ENCODE measurements at places on chromosomes 1 and 21. TPM values are rescaled to one million over a fixed set of nuclear protein-coding genes. Genes with fewer than 3 reads are reported as not detected.

Gene NCF2
- 21.7 TPM for total RNA-seq

Gene ROR1
- total RNA-seq: 51.8 TPM

Gene GBP7
- total RNA-seq: not detected

Gene KCNN3
- 0.95 TPM for total RNA-seq

Gene AXDND1
- total RNA-seq: not detected

Gene NBPF3
- total RNA-seq: 4.2 TPM

Gene SAMD11
- 10.2 TPM for total RNA-seq

Gene RABGGTB
- 88.3 TPM for total RNA-seq

Gene C1orf167
- total RNA-seq: not detected

Gene LCE3E
- total RNA-seq: not detected

Gene CD1D
- total RNA-seq: 2.4 TPM

Gene PGLYRP3
- not detected for total RNA-seq

Gene HHAT
- 4.6 TPM for total RNA-seq

Gene DPT
- total RNA-seq: 60.7 TPM

Gene PIGR
- total RNA-seq: not detected

Gene SMYD3
- total RNA-seq: 19.0 TPM

Gene WNT4
- total RNA-seq: not detected

Gene PLA2G2D
- not detected for total RNA-seq

Gene FAM151A
- not detected for total RNA-seq

Gene CLSTN1
- total RNA-seq: 78.6 TPM

Gene TFF2
- not detected for total RNA-seq

Gene UAP1
- 70.4 TPM for total RNA-seq

Gene EFNA4
- total RNA-seq: 1.9 TPM

Gene DUSP10
- 10.4 TPM for total RNA-seq

Gene SPATA17
- total RNA-seq: not detected

Gene PLA2G5
- 19.2 TPM for total RNA-seq

Gene GPR153
- 4.7 TPM for total RNA-seq

Gene LCE1A
- not detected for total RNA-seq

Gene C1orf35
- total RNA-seq: 9.1 TPM

Gene DNAH14
- total RNA-seq: not detected

Gene HCRTR1
- total RNA-seq: not detected

Gene SLC30A2
- total RNA-seq: not detected
